ENCODE measurements at places on chromosomes 5 and 9.

- no peak for DNase-seq
Measured at GRCh38 chr9:1550636-1551035, 464.5 kb upstream of the SMARCA2 start.

DNA sequence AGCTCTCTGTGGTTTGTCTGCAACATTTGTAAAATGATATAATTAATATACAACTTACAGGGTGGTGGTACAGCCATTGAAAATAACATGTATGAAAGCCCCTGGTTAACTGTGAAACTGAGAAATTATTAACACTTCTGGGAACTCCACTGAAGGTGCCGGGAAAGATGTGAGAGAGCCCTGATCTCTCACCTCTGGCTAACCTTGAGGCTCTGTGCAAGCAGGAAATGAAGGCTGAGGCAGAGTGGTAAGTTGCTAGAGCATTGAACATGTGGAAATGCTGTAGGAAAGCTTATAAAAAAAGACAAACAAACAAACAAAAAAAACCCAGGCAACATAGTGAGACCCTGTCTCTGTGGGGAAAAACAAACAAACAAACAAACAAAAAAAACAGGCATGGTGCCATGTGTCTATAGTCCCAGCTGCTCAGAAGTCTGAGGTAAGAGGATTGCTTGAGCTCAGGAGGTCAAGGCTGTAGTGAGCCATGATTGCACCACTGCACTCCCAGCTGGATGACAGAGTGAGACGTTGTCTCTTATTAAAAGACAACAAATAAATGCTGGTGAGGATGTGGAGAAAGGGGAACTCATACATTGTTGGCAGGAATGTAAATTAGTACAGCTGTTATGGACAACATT, 7.5 kb downstream of the CATSPER3 start:
- DNase-seq: no peak

DNA sequence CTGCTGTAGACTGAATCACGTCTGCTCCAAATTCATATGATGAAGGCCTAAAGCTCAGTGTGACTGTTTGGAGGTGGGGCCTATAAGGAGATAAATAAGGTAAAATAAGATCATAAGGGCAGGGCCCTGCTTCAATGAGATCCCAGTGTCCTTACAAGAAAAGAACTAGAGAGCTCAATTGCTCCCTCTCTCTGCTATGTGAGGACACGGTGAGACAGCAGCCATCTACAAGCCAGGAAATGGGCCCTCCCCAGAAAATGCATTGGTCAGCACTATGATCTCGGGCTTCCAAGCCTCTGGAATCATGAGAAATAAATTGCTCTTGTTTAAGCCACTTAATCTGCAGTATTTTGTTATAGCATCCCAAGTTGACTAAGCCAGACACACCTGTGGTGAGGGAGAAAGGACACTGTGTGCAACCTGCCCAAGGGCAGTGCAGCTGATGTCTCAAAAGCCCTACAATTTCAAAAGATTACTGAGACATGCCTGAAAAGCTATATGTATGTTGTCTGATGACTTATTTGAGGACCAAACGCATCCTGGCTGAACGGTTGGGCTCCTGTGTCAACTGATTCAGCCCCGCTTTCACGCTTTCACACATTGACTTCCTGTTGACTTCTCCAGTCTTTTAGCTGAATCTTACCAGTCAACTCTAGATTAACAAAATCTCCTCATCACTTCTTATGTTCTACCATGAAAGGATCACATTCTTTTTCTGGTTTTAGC, 13.2 kb downstream of the GZMK start:
- peak; percentile 36 for DNase-seq

GRCh38 chr5:165502893-165503691, 1997.7 kb downstream of the MAT2B start:
- DNase-seq: peak; percentile 19

GRCh38 chr5:98102936-98103335, 670.5 kb upstream of the RGMB start:
- peak; percentile 64 for DNase-seq

DNA sequence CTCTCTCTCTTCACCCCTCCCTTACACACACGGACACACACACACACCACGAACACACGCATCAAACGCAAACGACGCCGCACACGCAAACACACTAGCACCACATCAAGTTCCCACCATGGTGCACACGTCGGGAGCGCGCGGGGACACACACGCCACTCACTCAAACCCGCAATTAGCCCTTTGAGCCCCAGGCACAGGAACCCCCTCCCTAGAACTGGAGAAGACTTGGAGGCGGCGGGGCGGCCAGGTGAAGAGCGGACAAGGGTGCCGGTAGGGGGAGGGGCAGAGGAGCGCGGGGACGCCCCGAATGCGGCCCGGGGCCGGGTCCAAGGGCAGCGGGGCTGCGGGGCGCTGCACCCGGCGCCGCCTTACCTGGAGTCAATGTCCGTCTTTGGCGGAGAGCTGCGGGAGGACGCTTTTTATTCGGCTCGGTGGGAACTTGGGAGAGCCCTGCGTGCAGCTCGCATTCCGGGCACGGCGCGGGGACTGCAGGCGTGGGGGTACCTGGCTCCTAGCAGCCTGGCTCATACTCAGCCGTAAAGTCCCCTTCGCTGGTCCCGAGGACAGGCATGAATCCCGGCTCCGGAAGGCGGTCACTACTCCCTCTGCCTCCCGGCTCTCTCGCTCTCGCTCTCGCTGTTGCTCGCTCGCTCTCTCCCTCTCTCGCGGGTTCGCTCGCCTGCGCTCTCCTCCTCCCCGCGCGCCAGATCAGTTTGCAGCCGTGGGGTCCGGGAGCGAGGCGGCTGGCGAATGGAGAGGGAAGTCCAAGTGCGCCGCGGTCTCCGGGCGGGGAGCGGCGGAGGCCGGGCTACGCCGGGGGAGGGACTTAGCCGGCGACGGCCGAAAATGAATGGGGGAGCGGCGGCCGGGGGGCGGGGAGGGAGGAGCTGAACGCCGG, at the start of gene BRINP1:
BRINP1 (minus strand) TSS at position 755 of the 901 bp plus-strand sequence. CDS start 56,080 bp downstream, outside the sequence.
- DNase-seq: peak; percentile 41

DNA sequence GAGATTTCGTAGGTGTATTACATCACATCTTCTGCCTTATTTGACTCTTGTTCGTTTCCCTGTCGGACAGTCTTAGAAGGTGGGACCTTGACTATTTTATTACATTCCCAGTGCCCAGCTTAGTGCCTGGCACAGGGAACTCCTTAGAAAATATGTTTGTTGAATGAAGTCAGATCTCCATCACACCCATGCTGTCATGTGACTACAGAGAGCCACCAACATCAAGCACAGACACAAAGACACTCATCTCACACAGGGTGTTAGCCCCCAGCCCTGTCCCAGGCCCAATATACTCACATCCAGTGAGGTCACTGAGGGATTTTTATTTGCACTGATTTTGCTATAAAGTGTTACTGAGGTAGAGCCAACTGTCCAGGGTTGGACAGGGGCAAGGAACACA, 692 bp upstream of the SRA1 start:
- no peak for DNase-seq

- no peak for DNase-seq
Measured at GRCh38 chr9:32359452-32359851, 25.0 kb upstream of the ACO1 start.

DNA sequence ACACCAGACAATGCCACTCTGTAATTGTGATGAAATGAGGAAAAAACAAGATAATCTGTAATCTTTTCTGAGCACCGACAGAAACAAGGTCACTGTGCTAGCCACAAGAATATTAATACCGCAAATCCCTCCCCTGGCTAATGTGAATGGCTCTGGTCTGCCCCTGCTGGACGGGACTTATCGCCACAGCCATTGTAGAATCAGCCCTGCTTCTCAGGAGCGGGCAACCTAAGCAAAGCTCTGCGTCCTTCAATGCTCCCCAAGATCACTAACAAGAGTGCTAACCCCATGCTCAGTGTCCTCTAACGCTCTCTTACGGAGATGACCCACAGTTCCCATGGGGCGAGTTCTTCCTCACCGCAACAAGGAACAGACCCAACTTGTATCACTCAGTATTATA, 42.7 kb downstream of the OR2V1 start:
- peak; percentile 4 for DNase-seq

- no peak for DNase-seq
Measured at GRCh38 chr9:125881042-125881441, 133.9 kb downstream of the PBX3 start.

DNA sequence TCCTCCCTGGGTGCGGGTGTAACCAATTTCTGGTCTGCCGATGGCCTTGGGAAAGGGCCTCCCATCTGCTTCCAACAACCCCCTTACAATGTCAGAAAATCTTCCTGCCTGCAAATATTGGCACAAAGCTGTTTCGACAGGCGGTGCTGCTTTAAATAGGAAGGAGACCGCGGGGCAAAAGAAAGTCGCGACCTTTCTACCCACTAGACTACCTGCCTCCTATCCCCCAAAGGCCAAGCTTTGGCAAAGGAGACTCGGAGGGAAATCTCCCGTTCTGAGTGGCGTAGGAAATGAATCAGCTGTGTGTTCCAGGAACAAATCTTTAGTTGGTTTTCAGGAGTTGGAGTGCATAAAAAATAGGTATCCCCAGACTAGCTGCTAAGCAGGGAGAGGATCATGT, 36.8 kb upstream of the NFIB start:
- DNase-seq: no peak

DNA sequence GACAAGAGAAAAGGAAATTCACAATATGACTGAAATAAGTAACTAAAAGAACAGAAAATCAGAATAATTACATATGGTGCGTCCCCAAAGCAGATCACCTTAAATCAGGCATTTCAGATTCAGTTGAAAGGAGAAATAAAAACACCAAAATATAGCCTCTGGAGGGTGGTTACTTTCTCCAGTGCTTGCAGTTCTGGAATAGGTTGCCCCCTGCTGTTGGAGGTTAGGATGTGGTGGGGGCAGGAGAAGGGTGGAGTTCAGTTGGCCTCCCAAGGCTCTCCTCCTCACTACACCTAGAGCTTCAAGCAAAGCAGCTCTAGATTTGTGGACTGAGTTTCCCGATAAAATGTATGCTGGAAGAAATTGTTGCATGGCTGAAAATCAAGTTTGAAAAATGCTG, 338.2 kb upstream of the TLE4 start:
- peak; percentile 46 for DNase-seq
